NCI-H1048 (cell line): ENCODE measurements at places on chromosomes 16 and 17.

GRCh38 chr17:74276541-74277009 lies 2.5 kb downstream of the DNAI2 start:
- DNase-seq, result no peak

- DNase-seq, result no peak
These were observed at the start of gene JPH3 for GRCh38 chr16:87602001-87602775. TSS of gene JPH3 (plus strand) at chr16:87602508. CDS start at chr16:87603147, 639 bp downstream.

GRCh38 chr17:62668091-62668804 lies 40.8 kb downstream of the MRC2 start:
- no peak for DNase-seq

GRCh38 chr16:26005336-26005735 lies 313.6 kb downstream of the HS3ST4 start:
- no peak for DNase-seq

DNA sequence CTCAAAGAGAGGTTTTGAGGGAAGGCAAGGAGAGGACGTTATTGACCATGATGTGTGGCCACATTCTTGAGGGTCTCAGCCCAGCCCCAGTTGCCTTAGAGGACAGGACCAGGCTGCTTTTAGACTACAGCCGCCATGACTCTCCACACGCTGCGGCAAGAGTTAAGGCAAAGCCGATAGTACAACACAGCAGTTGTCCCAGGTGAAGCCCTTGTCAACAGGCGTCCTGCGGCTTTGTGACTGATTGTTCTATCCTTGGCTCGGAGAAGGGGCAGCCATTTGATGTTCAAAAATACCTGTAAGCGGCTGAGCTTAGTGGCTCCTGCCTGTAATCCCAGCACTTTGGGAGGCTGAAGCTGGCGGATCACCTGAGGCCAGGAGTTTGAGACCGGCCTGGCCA lies 28.8 kb downstream of the TMEM92 start:
- DNase-seq, result no peak

- DNase-seq, result no peak
These were observed 154.1 kb upstream of the SOX9 start for GRCh38 chr17:71966459-71967313.

GRCh38 chr17:51165680-51166197 lies 472 bp upstream of the NME2 start:
- DNase-seq, result no peak

DNA sequence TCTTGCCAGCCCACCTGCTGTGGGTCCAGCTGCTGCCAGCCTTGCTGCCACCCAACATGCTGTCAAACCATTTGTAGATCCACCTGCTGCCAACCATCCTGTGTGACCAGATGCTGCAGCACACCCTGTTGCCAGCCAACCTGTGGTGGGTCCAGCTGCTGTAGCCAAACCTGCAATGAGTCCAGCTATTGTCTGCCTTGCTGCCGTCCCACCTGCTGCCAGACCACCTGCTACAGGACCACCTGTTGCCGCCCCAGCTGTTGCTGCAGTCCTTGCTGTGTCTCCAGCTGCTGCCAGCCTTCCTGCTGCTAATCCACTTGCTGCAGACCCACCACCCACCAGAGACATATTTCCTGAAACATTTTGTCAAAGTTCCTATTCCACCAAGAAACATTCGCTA lies 641 bp downstream of the KRTAP9-1 start:
- no peak for DNase-seq

- DNase-seq, result no peak
These were observed at the start of gene TRIM47 for GRCh38 chr17:75878174-75878998. TSS of gene TRIM47 (minus strand) at chr17:75878581. CDS start at chr17:75878548, 33 bp downstream.

GRCh38 chr17:79203016-79203415 lies 128.4 kb downstream of the ENGASE start:
- DNase-seq, result no peak

DNA sequence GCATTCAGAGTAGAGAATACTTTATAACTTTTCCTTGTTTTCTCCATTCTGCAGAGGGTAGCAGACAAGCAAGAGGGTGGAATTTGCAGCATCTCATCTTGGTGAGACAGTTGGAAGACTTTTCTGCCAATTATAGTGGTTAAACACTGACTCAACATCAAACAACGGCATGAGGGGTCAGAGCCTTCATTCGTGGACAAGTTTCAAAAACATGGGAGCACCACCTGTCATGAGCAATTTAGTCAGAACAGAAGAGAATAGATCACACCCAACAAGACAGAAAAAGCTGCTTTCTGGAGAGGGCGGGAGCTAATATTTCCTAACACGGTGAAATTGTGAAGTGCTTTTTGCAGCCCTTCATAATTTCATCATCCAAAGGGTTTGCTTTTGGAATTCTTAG lies 17.9 kb upstream of the ZNF652 start:
- no peak for DNase-seq

- no peak for DNase-seq
These were observed 62.4 kb downstream of the SOX9 start for GRCh38 chr17:72183194-72183685.

DNA sequence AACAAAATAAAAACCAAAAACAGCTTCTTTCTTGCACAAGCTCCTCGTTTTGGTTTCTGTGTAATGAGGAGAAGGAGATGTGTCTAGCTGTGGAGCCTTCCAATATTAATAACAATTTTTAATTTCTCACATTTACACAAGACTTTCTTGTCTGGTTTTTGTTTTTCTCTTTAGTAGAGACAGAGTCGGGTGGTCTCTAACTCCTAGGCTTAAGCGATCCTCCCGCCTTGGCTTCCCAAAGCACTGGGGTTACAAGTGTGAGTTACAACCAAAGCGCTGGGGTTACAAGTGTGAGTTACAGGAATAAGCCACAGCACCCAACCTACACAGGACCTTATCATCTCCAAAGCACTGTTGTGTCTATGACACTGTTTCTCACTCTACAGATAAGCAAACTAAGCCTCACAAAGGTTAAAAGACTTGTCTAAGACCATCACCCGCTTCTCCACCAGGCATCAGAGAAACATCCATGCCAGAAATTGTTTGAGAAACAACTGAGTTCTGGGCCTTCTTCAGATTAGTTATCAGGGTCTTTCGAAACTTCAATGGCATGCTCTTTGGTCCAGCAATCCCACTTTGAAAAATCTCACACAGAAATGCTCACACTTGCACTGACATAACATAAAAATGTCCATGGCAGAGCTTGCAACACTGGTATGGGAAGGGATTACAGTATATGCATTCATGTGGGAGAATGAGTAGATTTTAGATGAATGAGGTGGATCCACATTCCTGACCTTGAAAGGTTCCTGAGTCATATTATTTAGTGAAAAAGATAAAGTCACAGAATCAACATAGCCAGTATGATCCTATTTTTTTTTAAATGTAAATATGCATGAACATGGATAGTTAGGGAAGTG lies 3.9 kb downstream of the ABAT start:
- no peak for DNase-seq
